NCI-H187 treated with DMSO at 0.1 percent for 48 hours (cell line): ENCODE measurements at places on chromosomes 7 and 10.

GRCh38 chr7:120645966-120646365, 212.0 kb downstream of the TSPAN12 start:
- DNase-seq = no peak

DNA sequence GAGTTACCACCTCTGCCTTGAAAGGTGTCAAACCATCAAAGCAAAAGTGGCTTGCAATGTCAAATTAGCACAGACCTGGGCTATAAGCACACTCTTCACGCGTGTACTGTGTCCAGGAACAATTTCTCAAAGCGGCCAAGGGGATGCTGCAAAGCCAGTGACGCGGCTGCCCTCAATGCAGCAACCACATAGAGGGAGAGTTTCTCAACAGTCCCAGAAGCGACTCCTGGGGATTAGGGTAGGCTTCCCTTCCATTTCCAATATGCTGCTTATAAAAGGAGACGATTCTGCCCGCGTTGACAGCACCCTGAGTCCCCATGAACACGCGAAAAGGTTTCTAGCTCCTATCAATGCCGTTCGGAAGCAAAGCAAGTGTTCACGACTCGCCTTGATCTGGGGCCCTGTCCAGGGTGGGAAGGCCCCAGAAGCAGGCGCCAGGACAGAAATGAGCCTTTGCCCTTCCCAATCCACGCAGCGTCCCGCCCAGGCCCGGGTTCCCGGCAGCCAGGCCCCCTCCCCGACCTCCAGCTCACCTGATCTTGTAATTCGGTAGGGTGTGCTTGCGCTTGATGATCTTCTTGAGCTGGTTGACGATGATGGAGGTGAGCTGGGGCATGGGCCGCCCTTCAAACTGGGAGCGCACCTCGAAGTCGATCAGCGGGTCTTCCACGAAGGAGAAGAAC, 1.3 kb downstream of the PDZD8 start:
- no peak for DNase-seq

GRCh38 chr10:61883371-61884025, 18.0 kb upstream of the ARID5B start:
- DNase-seq = no peak

DNA sequence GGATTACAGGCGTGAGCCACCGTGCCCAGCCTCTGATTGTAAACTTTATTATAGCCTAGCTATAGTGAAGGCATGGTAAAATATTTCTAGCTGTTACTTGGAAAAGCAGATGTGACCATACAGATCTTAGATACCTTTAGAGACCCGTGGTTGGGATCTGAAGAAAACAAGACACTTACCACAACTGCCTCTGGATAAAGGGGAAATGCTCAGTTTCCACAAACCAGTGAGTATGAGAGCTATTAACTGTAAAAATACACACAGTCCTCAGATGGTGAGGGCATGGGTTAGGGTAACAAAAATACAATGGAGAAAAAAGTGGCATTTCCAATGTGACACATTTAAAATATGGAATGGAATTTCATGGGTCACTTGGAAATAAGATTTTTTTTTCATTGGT, 63.0 kb downstream of the ZNF438 start:
- no peak for DNase-seq

- no peak for DNase-seq
These were observed 37.6 kb downstream of the FHIP2A start for GRCh38 chr10:114859222-114859621.

- no peak for DNase-seq
These were observed 3.6 kb upstream of the TMEM72 start for GRCh38 chr10:44907556-44907955.

DNA sequence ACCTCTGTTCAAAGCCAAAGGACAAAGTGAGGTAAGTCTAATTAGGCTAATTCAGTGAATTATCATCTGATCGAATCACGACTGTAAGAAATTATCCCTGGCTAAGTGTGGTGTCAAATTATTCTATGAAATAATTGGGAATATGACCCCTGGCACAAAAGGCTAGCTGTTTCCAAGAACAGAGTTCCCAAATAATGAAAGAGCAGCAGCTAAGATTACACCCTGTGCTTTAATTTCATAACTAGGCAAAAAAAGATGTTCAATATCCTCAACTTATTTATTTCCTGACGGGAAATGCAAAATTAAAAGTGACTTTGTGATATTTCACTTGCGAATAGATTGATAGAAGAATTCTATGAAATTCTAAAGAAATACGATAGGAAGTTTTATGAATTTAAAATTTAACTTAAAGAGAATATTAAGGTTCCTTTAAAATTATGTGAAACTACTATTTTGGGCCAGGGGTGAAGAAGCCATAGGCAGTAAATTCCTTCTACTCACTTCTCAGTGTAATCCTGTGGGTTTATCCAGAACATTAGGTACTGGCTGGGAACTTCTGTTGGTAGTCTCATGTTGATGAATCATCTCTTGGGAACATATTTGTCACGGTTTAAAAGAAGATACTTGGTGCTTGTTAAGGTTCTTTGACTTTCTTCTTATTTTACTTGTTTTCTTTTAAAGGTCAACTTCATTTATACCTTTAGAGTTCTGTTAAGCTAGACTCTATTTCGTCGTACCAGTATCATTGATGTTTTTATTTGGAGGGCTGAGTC, 148.5 kb downstream of the POLR1F start:
- no peak for DNase-seq

DNA sequence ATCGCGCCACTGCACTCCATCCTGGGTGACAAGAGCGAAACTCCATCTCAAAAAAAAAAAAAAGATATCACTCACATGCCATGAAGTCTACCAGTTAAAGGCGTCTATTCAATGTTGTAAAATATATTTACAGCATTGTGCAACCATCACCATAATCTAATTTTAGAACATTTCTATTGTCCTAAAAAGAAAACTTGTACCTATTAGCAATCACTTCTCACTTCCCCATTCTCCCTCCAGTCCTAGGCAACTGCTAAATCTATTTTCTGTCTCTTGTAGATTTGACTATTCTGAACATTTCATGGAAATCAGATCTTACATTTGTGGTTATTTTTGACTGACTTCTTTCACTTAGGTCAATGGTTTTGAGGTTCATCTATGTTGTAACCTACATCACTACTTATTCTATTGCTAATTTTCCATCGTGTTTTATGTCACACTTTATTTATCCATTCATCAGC, 25.2 kb upstream of the OTUD1 start:
- DNase-seq = no peak

DNA sequence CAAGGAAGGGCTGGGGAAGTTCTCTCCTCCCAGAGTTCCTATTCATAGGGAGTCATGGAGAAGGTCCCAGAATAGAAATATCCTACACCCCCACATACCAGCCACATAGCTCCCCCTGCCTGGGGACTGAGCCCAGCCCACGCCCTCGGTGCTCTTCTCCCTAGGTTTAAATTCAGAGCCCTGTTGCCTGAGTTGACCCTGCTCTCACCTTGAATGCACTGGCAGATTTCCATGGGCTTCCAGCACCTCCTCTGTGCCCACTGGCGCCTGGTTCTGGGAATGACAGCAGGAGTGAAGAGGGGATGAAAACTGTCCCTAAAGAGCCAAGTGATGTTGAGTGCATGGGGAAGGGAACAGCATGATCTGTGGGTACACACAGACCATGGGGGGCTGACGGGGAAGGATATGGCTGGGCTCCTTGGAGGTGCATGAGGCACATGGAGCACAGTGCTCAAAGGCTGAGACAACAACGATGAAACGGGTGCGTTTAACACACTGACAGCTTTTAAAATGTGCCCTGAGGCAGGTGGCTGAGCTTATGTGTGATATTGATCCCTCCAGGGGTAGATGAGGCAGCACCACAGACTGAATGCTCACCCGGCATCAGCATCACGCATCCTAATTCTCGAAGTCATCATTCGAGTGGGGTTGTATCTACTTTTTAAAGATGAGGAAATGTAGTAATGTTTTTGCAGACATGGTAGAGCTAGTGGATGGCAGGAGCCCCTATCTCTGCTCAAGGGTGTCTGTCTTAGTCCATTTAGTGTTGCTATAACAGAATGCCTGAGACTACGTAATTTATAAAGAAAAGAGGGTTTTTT, 53.7 kb upstream of the IGFBP3 start:
- no peak for DNase-seq

DNA sequence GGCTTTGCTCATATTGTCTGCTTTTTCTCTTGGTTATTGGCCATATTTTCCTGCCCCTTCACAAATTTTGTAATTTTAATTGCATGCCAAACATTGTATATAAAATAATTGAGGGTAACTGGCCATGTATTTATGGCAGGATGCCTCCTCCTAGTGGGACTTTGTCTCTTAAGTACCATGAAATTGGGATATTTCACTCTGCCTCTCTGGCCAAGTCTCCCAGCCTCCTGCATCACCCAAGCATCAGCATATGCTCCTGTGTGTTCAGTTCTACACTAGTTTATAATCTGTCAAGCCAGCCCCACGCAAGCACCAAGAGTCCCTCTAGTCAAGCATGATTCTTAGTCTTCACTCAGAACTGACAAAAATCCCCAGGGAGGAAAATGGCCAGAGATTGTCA, 44.2 kb upstream of the FHIP2A start:
- no peak for DNase-seq
